ENCODE measurements at places on chromosomes 2 and 18. TPM values are rescaled to one million over a fixed set of nuclear protein-coding genes. Genes with fewer than 3 reads are reported as not detected.

MC5R gene
- 0.36 TPM for total RNA-seq

- DNase-seq = no peak
Observed at GRCh38 chr2:63788071-63788470, 53.6 kb upstream of the UGP2 start.

DNA sequence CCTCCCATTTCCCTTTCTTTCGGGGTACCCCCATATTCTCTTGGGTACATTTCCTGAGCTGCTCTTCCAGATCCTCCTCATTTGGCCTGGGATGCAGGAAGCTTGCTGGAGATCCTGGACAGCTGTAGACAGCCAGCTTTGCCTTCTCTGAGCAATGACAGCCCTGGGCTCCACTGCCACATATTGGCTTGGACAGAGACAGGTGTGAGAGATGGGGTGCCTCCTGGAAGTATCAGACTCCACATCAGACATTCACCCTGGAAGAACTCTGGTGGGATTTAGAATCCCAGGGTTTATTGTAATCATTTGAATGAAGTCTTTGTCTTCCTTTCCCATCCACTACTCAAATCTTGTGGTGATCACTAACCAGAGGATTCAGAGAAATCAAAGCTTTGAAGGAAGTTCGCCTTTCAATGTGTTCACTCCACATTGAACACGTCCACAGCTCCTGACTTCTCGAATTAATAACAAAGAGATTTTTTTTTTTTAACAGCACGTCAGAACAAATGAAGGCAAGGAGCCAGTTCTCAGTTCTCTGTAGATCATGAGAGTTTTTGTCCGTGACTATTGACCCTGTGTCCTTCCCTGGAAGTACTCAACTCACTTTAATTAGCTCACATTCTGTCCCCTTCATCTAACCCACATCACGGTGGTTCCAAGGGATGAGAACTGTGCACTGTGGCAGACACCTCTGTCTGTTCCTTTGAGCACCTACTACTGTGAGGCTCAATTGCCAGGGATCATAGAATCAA is 377.6 kb upstream of the TRIB2 start:
- no peak for DNase-seq

DNA sequence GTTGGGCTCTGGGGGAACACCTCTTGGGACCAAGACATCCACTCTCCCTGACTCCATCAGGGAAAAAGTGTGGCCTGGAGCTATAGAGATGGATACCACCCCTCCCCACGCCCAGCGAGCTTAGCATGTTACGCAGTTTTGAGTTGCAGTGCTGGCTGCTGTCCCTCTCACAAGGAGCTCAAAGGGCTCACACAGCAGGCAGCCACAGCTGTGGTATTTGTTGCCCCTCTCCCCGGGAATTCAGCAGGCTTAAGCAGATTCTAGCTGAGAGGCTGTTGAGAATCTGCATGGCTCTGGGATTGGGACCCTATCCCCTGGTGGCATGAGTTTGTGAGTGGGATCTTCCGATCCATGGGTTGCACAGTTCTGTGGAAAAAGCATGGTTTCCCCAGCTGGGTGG is 673.1 kb upstream of the FSHR start:
- no peak for DNase-seq

IL1R2 gene
- 0.88 TPM for total RNA-seq

ICA1L gene
- 8.7 TPM for total RNA-seq

ZNF532 gene
- total RNA-seq = 51.6 TPM

GRCh38 chr2:240648650-240649275 is 23.5 kb downstream of the GPR35 start:
- DNase-seq = peak; percentile 53
